Mesenchymal stem cell (in vitro differentiated cells and primary cell): ENCODE measurements at places on chromosomes 1 and 21.

DNA sequence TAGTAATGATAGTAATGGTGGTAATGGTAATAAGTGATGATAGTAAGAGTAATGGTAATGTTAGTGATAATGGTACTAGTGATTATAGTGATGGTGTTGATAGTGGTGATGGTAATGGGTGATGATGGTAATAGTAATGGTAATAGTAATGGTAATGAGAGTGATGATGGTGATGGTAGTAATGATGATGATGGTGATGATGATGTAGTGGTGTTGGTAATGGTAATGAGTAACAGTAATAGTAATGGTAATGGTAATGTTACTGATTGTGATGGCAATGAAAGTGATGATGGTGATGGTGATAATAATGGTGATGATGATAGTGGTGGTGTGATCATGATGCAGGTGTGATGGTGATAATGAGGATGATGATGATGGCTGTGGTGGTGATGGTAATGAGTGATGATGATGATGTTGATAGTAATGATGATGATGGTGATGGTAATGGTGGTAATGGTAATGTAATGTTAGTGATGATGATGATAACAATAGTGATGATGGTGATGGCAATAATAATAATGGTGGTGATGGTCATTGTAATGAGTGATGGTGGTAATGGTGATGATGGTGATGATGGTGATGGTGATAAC lies 235.0 kb downstream of the MATN1 start:
- DNase-seq, result no peak

- DNase-seq, result no peak
These were observed 29.5 kb upstream of the CLSTN1 start for GRCh38 chr1:9853249-9853595.

GRCh38 chr1:71054281-71054731 lies 6.7 kb upstream of the PTGER3 start:
- DNase-seq, result no peak

DNA sequence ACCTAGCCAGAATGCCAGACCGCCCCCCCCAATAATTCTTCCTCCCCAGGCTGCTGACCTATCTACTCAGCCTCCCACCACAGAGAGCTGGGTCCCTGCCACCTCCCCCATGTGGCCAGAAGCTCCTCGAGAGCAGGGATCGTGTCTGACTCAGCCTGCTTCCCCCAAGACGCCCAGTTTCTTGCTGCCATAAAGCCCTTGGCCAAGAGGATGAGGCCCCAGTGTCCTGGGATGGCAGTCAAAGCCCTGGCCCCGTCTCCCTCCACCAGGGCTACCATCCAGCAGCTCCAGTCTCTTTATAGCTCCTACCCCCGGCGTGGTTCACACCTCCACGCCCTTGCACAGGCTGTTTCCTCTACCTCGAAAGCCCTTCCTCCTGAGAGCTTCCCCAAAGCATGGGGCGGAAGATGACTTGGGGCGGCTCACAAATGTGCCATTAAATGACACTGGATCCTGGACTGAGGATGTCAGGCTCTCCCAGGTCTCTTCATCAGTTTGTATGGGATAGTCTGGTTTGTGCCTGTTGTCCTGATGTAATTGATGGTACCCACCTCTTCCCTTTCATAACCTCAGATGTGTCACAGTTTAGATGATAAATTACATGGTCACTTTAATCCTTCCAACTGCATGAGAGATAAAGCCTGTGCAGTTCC lies 13.2 kb downstream of the ADGRB2 start:
- peak; percentile 69 for DNase-seq

DNA sequence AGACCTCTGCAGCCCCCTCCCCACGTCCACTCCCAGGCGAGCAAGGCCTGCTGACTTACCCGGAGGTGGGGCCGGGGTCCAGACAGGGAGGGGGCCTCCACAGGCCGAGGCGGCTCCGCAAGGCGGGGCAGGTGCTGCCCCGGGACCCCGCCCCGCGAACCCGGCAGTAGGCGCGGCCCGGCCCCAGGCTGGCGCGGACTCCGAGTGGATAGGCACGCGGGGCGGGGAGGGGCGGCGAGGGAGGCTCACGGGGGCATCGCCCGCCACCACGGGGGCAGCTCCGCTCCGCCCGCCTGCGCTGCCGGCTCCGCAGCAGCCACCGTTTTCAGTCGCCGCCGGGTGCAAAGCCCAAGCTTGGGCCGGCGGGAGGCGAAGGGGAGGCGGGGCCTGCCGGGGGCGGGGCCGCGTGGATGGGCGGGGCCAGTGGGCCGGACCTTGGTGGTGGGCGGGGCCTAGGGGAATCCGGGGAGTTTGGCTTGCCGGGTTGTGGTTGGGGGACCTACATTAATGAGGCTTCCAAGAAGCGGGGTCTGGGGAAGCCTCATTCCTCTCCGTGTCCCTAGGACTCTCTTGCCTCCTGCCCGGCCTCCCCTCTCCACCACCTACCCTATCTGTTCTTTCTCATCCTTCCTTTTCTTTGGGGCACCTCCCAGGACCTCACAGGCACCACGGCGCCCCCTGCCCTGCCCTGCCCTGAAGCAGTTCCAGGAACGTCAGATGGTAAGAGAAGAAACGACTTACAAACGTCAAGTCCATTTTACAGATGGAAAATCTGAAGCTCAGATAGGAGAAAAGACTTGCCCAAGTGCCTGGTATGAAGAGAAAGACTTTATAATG lies at the start of gene RIMS3:
RIMS3 (minus strand) TSS at position 348 of the 837 bp plus-strand sequence. CDS start 23,757 bp downstream, outside the sequence.
- DNase-seq, result peak; percentile 64

- DNase-seq, result peak; percentile 31
These were observed 113.5 kb downstream of the PRDM2 start for GRCh38 chr1:13813398-13814012.

DNA sequence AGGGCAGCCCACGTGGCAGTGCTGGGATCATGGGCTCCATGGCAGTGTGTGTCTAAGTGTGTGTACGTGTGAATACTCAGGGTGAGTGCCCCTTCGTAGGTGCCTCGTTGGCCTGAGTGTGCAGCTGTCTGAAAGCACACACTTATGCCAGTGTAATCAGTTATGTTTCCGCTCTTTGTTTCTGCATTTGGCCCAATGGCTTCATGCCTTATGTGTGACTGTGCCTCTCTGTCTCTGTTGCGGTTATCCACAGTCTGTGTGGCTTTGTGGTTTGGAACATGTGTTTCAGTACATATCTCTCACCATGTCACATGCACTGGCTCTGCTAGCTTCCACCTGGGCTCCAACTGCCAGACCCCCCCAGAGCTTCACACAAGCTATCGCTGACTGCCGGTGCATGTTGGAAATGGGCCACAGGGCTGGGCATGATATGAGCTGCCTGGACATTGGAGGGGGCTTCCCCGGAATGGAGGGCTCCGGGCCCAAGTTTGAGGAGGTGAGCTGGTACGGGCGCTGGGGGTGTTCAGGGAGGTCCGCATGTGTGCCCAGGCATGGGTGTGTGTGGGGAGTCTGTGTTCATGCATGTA lies 70.3 kb upstream of the TINAGL1 start:
- DNase-seq, result peak; percentile 56

- DNase-seq, result no peak
These were observed 5.0 kb upstream of the RNF11 start for GRCh38 chr1:51231120-51231519.

DNA sequence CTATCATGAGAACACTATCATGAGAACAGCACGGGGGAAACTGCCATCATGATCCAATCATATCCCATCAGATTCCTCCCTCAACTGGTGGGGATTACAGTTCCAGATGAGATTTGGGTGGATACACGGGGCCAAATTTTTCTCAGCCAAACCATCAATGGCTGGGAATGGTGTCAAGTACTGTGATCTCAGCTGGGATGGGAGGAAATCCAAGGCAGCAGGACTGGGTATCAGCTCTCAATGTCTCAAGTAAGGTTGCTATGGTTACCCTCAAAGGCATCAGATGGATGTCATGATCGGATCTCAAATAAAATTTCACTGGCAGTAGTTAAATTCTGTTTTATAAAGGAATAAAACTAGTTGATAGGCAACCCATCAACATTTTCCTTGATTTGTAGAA lies 399.0 kb downstream of the KCNT2 start:
- DNase-seq, result no peak

- no peak for DNase-seq
These were observed 10.6 kb downstream of the ADARB1 start for GRCh38 chr21:45084881-45085536.

- DNase-seq, result peak; percentile 44
These were observed 35.9 kb upstream of the PTGS2 start for GRCh38 chr1:186715887-186716809.

DNA sequence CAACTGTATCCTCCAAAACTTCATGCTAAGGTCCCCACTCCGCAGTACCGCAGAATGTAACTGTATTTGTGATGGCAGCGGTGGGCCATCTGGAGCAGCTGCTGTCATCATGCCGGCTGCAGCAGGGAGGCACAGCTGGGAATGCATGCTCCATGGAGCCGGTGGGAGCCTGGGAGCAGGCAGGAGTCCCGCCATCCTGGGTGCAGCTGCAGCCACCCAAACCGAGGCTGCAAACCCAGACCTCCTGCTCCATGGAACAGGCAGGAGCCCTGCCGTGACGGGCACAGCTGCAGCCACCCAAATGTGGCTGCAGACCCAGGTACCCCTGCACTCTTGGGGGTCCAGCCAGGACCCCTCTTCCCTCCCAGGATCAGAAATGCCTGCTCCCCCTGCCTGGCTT lies 80.3 kb downstream of the SCMH1 start:
- DNase-seq, result no peak
